ENCODE measurements at places on chromosomes 16 and 17. TPM values are rescaled to one million over a fixed set of nuclear protein-coding genes. Genes with fewer than 3 reads are reported as not detected.

DNA sequence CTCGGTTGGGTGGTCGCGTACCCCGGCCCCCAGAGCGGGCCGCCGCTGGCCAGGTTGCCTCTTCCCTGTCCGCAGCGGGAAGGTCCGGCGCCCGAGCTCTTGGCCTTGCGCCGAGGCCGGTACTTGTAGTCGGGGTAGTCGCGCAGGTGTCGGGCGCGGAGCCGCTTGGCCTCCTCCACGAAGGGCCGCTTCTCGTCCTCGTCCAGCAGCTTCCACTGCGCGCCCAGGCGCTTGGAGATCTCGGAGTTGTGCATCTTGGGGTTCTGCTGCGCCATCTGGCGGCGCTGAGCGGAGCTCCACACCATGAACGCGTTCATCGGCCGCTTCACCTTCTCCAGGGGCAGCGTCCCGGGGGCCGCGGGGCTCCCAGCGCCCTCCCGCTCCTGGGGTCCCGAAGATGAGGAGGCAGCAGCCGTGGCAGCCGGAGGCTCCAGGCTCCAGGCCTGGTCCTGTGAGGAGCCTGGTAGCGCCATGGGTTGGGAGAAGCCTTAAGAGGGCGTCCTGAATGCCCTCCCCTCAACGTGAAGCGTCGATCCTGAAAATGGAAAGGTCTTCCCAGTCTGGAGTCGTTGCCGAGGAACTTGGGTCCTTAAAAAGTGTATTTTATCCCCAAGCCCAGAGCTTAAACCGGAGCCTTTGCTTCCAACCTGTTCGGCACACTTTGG lies 558 bp downstream of the SOX15 start:
- no peak overlapping the region for H3K27ac ChIP-seq
- H3K4me3 ChIP-seq = peak overlapping the region; percentile 45
- no peaks in the 10 kb centered on the region for H3K27me3 ChIP-seq
- peaks cover 72% of the 10 kb centered on the region for H3K36me3 ChIP-seq
- H3K4me1 ChIP-seq = peaks cover 12% of the 10 kb centered on the region

GRCh38 chr16:13270602-13271001 lies 369.2 kb downstream of the SHISA9 start:
- H3K4me3 ChIP-seq = no peak overlapping the region
- DNase-seq = no peak
- no peaks in the 10 kb centered on the region for H3K36me3 ChIP-seq
- no peaks in the 10 kb centered on the region for H3K4me1 ChIP-seq
- H3K27ac ChIP-seq = no peak overlapping the region

The RNF222 gene
- not detected for total RNA-seq

The SDK2 gene
- total RNA-seq = 5.0 TPM

GRCh38 chr17:72345088-72345487 lies 224.3 kb downstream of the SOX9 start:
- H3K4me3 ChIP-seq = no peak overlapping the region
- H3K27me3 ChIP-seq = peaks cover 96% of the 10 kb centered on the region
- H3K27ac ChIP-seq = no peak overlapping the region
- H3K36me3 ChIP-seq = no peaks in the 10 kb centered on the region
- H3K4me1 ChIP-seq = no peaks in the 10 kb centered on the region

- H3K4me1 ChIP-seq = peaks cover 15% of the 10 kb centered on the region
- H3K27ac ChIP-seq = no peak overlapping the region
- no peak for DNase-seq
- H3K36me3 ChIP-seq = peaks cover 54% of the 10 kb centered on the region
Measured at GRCh38 chr17:37088913-37089312, 140.2 kb downstream of the AATF start.

GRCh38 chr16:9300252-9300651 lies 208.8 kb downstream of the HAPSTR1 start:
- no peak overlapping the region for H3K27ac ChIP-seq
- no peaks in the 10 kb centered on the region for H3K4me1 ChIP-seq

DNA sequence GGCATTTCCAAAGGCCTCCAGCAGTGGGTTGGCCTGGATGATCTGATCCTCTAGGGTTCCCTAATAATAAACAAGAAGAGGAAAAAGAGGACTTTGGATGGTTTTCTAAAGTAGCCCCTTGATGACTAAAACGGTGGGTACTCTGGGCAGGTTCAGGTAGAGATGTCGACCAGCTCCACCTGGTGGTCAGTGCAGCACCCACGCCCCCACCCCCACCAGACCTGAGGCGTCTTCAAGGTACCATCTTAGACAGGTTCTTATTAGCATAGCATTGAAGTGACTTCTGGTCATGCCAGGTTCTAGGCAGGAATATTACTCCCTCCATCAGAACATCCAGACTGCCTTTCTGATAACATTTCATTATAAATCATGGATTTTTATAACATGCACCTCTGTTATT lies 15.0 kb downstream of the MYH13 start:
- no peaks in the 10 kb centered on the region for H3K4me1 ChIP-seq
- H3K4me3 ChIP-seq = no peak overlapping the region
- H3K27ac ChIP-seq = no peak overlapping the region
- no peaks in the 10 kb centered on the region for H3K27me3 ChIP-seq
- peak; percentile 94 for DNase-seq

DNA sequence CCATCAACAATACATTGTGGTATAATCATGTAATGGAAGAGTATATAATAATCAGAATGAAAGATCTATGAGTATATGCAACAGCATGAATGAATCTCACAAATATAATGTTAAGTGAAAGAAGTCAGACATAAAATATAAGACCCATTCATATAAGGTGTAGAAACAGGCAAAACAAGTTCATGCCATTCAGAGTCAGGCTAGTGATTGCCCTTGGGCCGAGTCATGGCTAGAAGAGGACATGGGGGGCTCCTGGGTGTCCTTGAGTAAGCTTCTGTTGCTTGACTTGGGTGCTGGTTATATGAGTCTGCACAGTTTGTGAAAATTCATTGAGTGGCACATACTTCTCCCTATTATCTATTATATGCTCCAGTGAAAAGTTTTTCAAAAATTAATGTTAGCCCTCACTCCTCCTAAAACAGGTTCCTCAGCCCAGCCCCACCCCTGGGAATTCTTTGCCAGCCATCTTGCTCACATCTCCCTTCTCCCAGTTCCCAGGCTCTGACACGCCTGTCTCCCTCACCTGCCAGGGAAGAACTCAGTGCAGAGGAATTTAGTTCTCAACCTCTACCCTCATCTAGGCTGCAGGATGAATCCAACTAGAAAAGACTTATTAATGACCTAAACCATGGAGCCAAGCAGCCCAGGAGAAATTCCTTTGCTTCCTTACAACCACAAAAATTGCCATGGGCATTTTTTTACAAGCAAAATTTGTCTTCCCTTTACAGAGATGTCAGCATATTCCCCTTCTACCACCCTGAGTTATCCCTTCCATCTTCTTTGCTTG lies 52.4 kb upstream of the NFAT5 start:
- DNase-seq = peak; percentile 58
- no peak overlapping the region for H3K4me3 ChIP-seq
- H3K36me3 ChIP-seq = no peaks in the 10 kb centered on the region
- no peaks in the 10 kb centered on the region for H3K4me1 ChIP-seq
- no peak overlapping the region for H3K27ac ChIP-seq

The SALL1 gene
- total RNA-seq = 111 TPM

- H3K27me3 ChIP-seq = peaks cover 18% of the 10 kb centered on the region
- H3K4me3 ChIP-seq = no peak overlapping the region
- no peak overlapping the region for H3K27ac ChIP-seq
- H3K4me1 ChIP-seq = peaks cover 8% of the 10 kb centered on the region
- no peak for DNase-seq
Measured at GRCh38 chr17:47873200-47874090, 22.5 kb upstream of the SP6 start.

DNA sequence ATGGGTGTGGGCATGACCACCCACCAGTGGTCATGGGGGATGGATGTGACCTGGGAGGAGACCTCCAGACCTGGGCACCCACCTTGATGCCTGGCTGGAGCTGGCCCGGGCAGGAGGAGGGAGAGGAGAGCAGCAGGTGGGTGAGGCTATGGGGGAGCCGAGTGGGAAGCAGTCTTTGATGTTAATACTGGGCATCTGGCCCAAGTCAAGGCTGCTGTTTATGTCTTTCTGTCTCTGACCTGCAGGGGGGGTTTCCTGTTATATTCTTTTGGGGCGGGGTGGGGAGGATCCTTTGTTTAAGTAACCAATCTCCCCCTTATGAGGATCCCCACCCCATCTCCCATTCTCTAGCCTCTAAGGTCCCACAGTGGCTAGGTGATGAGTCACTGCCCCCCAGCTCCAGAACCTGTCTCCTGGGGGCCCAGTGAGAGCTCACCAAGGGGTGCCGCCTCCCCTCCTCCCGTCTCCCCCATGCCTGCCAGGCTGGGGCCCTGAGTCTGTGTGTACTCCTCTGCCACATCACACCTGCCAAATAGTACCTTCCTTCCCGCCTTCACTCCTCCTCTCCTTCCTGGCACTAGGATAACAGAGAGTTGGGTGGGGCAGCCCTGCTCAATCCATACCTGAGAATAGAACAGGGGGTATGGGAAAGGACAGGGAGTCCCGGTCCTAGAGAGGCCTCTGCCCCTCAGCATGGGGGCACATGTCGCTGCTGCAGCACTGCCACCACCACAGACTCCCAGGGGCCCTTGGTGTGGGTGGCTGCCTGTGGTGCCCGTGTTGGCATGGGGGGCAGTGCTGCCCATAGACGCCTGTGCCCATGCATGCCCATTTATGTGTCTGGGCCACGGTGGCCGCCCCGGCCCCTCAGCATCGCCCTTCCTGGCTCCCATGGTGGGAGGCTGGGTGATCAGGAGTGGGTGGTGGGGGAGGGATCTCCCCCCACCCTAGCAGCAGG lies 7.3 kb downstream of the THRA start:
- no peak overlapping the region for H3K4me3 ChIP-seq
- peak overlapping the region; percentile 68 for H3K27ac ChIP-seq
- H3K27me3 ChIP-seq = no peaks in the 10 kb centered on the region
- no peaks in the 10 kb centered on the region for H3K36me3 ChIP-seq
- H3K4me1 ChIP-seq = peaks cover 33% of the 10 kb centered on the region

The ENPP7 gene
- not detected for total RNA-seq

DNA sequence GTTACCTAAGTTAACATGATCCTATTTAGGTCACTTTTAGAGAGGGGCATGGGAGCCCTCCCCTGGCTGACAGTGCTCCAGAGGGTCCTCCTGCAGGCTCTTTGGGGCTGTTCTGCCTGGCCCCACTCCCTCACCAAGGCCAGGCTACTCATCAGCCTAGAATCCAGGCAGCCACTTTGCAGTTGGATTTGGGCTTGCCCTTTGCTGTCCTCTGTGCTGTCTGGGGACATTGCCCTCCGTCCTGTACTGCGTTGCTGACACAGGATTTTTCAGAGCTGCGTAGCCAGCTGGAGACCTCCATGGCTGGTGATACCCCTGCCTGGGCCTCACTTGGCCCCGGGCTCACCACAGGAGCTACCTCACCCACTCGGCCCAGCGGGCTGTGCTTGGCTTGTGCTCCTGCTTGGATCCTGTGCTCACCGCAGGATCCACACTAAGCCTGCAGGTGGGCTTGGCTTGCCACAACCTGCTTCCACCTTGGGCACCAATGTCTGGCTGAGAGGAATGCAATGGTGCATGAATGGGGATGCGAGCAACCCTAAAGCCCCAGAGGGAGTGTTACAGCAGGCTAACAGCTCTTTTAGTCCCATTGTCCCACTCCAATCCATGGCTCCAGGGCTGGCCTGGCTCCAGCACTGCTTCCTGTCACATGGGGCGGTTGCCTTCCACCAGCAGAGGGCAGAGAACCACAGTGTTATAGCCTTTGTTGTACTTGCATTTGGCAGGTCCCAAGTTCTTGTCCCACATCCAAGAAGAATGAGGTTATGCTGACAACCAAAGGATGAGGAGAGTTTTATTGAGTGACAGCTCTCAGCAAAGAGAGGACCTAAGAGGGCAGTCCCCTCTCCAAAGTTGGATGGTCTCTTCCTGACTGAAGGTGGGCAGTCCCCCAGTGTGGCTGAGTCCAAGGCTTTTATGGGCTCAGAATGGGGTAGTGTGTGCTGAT lies 21.5 kb downstream of the CCL4 start:
- DNase-seq = peak; percentile 98
- H3K27me3 ChIP-seq = no peaks in the 10 kb centered on the region
- H3K36me3 ChIP-seq = no peaks in the 10 kb centered on the region
- no peak overlapping the region for H3K4me3 ChIP-seq
- H3K27ac ChIP-seq = no peak overlapping the region

DNA sequence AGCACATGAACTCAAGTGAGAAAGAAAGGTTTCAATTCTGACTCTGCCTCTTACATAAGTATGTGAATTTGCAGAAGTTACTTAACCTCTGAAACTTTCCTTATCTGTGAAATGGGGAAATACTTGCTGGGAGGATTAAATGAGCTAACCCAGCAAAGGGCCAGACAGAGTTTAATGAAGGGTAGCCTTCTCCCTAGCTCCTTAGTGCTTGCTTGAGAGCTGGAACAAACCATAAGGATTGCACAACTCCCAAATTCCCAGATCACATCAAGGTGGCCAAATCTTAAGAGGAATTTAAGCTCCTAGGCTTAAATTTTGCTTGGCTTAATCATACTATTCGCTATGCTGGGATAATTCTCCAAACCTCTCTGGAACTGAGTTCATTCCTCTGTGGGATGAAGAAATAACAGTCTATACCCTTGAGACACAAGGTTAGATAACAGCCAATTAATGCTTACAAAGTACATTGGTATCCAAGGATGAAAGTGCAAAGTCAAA lies 11.8 kb upstream of the WSB1 start:
- no peaks in the 10 kb centered on the region for H3K36me3 ChIP-seq
- no peak overlapping the region for H3K27ac ChIP-seq
- peaks cover 3% of the 10 kb centered on the region for H3K4me1 ChIP-seq
- no peak overlapping the region for H3K4me3 ChIP-seq
- DNase-seq = no peak

- no peaks in the 10 kb centered on the region for H3K36me3 ChIP-seq
- no peak overlapping the region for H3K4me3 ChIP-seq
- DNase-seq = no peak
- no peaks in the 10 kb centered on the region for H3K4me1 ChIP-seq
- no peak overlapping the region for H3K27ac ChIP-seq
- peaks cover 95% of the 10 kb centered on the region for H3K27me3 ChIP-seq
Measured at GRCh38 chr17:42358434-42358833, 29.8 kb downstream of the STAT3 start.

DNA sequence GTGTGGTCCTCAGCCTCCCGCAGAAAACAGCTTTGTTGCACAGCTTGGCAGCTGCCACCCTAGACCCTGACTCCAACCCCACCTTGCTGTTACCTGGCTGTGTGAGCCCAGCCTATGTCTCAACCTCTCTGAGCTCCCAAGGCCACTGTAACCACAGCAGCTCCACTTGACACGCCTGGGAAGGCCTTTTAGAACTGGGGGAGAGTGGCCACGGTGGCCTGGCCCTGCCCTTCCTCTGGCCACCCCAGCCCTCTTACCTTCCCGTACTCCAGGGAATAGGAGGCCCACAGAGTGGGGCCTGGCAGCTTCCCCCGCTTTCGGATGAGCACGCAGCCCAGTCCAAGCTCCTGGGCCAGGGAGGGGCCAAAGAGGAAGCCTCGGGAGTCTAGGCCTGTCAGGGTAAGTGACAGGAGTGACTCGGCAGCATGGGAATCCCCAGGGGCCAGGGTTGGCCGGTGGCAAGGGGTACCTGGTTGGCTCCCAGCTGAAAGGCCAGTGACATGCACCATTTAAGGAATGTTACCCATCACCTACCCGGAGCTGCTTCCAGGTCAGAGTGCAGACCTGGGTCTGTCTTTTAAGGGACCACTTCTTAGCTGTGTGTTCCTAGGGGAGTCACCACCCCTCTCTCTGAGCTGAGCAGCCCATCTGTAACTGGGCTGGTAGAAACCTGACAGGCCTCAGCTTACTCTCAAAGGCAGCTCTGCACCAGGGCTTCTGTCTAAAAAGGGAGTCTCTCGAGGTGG lies 1.4 kb downstream of the APRT start:
- DNase-seq = peak; percentile 70
- H3K27me3 ChIP-seq = no peaks in the 10 kb centered on the region
- peaks cover 28% of the 10 kb centered on the region for H3K36me3 ChIP-seq
- H3K27ac ChIP-seq = no peak overlapping the region
- peak overlapping the region; percentile 86 for H3K4me3 ChIP-seq
- H3K4me1 ChIP-seq = peaks cover 9% of the 10 kb centered on the region

GRCh38 chr17:75689441-75689873 lies 22.3 kb downstream of the SAP30BP start:
- H3K4me3 ChIP-seq = no peak overlapping the region
- peaks cover 8% of the 10 kb centered on the region for H3K4me1 ChIP-seq
- DNase-seq = no peak
- peaks cover 40% of the 10 kb centered on the region for H3K36me3 ChIP-seq
- no peak overlapping the region for H3K27ac ChIP-seq
